Upper lobe of right lung (tissue), 1 donor: ENCODE measurements at places on chromosomes 2 and 18. TPM values are rescaled to one million over a fixed set of nuclear protein-coding genes. Genes with fewer than 3 reads are reported as not detected.

The CNRIP1 gene
- total RNA-seq, result 23.8 TPM

The LYG2 gene
- total RNA-seq, result not detected

The FBXO36 gene
- 1.8 TPM for total RNA-seq

The LYPD6B gene
- total RNA-seq, result 0.78 TPM
